ENCODE measurements at places on chromosomes 13 and 19.

DNA sequence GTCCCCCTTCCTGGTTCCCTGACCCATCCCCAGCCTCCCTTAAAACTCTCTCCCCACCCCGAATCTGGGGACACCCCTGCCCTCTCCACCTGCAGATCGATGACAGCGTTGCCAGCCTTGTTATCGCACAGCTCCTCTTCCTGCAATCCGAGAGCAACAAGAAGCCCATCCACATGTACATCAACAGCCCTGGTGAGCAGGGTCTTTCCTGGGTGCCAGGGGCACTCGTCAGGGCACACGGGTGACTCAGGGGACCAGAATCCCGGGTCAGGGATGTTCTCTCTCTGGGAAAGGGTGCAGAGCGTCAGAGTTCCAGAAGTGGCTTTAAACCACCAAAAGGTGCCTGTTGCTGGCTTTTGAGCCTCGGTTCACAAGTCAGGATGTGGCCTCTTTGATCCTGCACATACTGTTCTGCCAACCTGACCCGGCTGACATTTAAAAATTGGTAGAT lies 1.0 kb downstream of the CLPP start:
- DNase-seq, result no peak

- no peak for DNase-seq
Measured at GRCh38 chr19:1027650-1028061, 1.2 kb downstream of the CNN2 start.

- no peak for DNase-seq
Measured at GRCh38 chr13:32840113-32840512, 176.1 kb upstream of the KL start.

- DNase-seq, result no peak
Measured at GRCh38 chr19:3668331-3669081, 31.8 kb downstream of the PIP5K1C start.

- no peak for DNase-seq
Measured at GRCh38 chr13:33401238-33401637, 115.7 kb upstream of the STARD13 start.

GRCh38 chr19:22893855-22894270 lies 61.8 kb downstream of the ZNF723 start:
- no peak for DNase-seq

DNA sequence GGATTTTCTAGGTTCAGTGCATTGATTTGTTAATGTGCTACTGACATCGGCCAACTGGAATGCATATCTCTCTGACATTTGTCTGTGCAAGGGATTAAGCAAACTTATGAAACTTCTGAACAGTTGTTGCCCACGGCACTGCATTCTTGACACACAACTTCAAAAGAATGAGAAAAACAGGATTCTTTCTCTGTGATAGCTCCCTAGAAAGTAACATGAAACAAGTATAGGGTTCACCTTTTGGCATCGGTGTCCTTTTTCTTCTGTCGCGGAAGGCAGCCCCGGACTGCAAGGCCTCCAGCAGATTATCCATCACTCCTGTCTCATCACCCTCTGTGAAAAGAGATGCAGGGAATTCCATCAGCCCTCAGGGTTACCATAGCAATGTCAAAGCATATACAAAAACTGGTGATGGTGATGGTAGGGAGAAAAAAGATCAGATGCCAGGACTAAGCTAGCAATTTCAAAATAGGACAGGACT lies 389.2 kb downstream of the DIAPH3 start:
- no peak for DNase-seq

DNA sequence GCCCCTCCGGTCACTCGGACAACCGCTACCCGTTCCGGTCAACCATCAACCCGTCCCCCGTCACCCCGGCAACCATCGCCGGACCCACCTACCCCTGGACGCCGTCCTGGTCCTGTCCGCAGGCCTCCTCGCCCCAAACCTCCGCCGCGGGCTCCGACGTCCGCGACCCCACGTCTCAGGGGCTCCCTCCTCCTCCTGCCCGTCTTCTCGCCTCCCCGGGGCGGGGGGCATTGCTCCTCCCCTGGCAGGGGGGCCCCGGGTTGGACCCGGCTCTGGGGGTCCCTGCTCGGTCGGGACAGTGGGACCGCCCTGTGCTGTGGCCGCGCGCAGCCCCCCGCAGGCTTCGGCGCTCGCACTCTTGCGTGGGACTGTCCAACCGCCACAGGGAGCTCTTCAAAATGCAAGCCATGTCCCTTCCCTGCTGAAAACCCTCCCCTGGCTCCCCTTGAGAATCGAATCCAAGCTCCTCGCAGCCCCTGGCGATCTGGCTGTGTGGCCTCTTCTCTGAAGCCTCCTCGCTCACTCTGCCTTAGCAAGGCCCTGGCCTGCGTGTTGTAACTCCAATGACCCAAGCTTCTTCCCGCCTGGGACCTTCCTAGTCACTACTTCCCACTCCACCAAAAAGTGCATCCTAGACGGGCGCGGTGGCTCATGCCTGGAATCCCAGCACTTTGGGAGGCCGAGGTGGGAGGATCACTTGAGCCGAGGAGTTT lies 8.4 kb downstream of the EPHX3 start:
- no peak for DNase-seq

- no peak for DNase-seq
Measured at GRCh38 chr13:21639561-21639960, 31.3 kb upstream of the FGF9 start.

GRCh38 chr13:47481536-47481935 lies 519.5 kb downstream of the SUCLA2 start:
- DNase-seq, result no peak

DNA sequence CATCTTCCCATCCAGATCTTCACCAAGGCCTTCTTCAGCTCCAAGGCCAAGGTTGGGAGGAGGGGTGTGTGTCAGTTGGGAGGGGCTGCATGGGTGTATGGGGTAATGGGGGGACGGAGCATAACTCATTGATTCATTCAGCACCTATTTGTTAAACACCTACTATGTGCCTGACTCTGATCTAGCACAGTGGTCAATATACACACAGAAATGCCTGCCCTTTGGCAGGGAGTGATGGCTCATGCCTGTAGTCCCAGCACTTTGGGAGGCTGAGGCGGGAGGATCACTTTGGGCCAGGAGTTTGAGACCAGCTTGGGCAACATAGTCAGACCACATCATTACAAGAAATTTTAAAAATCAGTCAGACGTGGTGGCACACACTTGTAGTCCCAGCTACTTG lies 19.2 kb upstream of the SPACA4 start:
- no peak for DNase-seq

DNA sequence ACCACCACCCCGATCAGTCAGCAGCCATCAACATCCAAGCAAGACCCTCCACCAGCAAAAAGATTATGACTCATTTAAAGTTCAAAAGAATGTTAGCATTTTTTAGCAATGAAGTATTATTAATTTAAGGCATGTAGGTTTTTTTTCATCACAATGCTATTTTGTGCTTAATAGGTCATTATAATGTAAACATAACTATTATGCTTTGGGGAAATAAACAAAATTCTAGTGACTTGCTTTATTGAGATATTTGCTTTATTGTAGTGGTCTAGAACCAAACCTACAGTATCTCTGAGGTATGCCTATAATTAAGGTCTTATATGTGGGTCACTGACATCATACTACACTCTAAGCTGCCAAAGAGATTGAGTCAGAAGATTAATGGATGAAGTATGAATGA lies 20.0 kb downstream of the KLF12 start:
- no peak for DNase-seq

- DNase-seq, result no peak
Measured at GRCh38 chr13:70905035-70905434, 796.8 kb upstream of the KLHL1 start.

GRCh38 chr13:69287050-69287698 lies 820.5 kb upstream of the ATXN8OS start:
- DNase-seq, result no peak

GRCh38 chr13:65454403-65454802 lies 1775.7 kb downstream of the PCDH9 start:
- no peak for DNase-seq

- no peak for DNase-seq
Measured at GRCh38 chr13:99129050-99129449, 71.6 kb upstream of the UBAC2 start.

DNA sequence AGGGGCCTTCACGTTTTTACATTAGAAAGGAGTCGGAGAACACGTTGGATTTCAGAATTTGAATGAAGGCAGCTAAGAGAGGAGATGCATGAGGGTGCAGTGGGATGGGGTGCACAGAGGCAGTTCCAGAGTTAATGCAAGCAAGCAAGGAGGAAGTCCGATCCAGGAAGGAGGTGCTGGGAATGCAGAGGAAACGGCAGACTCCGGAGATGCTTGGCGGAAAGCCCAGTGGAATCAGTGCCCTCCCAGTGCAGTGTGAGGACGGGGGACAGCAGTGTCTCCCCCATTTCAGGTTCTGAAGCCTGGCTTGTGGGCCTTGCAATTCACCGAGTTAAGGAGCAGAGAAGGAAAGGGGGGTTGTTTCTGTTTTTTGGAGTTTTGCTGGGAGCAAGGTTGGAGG lies 100.4 kb downstream of the COL4A2 start:
- DNase-seq, result no peak

- no peak for DNase-seq
Measured at GRCh38 chr13:113742000-113742441, 17.0 kb upstream of the TMEM255B start.

DNA sequence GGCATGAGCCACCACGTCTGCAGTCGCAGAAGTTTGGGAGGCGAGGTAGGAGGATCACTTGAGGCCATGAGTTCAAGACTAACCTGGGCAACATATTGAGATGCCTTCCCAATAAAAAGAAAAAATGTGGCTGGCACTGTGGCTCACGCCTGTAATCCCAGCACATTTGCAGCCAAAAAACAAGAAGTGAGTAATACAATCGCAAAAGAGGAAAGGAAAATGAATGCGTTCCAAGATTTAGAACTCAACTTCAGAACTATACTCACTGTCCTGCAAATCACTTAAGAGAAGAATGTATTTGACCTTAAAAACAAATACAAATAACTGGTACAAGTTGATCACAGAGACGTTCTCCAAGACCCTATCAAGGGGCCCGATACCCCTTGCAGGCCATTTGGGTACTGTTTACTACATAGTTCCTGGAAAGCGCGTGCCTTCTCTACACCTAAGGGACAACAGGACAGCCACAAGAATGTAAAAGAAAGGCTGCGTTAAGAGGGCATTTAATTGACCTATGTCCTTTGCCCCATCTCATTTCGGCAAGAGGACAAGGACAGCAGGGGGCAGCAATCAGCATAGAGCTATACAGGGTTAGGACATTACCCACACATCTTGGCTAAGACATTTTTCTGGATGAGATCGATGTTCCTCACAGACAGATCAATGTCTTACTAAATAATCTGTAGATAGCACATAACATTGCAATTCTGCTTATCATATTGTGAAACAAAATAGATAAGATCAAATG lies 41.3 kb downstream of the FLT3 start:
- peak; percentile 9 for DNase-seq

GRCh38 chr13:26026211-26026610 lies 25.6 kb downstream of the SHISA2 start:
- no peak for DNase-seq

GRCh38 chr13:24012648-24013047 lies 115.3 kb upstream of the C1QTNF9B start:
- no peak for DNase-seq

DNA sequence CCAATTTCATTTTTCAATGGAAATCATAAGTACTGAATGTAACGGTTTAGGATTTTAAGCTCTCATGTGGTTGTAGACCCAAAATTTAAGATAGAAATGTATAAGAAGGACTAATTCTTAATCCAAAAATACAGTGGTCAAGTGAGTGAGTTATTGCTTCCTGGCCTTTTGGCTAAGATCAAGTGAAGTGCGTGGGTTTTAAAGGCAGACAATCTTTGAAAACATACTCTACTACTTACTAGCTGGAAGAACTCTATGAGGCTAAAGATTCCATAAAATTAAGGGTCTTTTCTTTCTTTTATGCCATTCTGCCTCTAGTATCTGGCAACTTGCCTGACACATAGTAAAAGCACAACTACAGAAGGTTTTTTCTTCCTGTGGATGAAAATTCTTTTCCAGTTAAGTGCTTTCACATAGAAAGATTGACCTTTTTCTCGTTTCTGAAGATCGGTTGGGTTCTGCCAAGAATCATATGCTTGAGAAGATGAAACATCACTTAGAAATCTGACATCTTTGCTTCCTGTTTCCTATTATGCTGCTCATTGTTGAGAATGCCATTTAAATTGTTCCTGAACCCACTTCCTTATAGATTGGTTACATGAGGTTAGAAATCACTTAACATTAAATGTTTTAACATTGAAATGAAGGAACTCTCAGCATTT lies 26.4 kb upstream of the SCEL start:
- peak; percentile 68 for DNase-seq

- DNase-seq, result no peak
Measured at GRCh38 chr13:110528911-110529310, 32.6 kb downstream of the RAB20 start.

DNA sequence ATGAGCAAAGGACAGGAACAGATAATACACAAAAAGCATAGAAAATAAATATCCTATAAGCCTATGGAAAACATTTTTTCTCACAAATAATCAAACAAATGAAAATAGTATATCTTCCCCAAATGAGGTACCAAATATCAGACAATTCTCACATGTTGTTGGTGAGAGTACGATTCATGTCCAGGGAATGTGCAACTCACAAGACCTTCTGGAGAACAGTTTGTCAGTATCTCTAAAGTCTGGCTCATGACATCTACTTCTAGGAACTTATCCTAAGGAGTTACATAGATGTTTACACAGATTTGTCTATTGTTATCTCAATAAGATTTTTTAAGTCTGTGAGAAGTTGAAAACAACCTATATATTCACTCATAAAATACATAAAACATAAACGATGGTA lies 80.3 kb upstream of the ARHGEF7 start:
- no peak for DNase-seq

- DNase-seq, result peak; percentile 89
Measured at GRCh38 chr13:44132710-44133109, 240.9 kb upstream of the SERP2 start.

DNA sequence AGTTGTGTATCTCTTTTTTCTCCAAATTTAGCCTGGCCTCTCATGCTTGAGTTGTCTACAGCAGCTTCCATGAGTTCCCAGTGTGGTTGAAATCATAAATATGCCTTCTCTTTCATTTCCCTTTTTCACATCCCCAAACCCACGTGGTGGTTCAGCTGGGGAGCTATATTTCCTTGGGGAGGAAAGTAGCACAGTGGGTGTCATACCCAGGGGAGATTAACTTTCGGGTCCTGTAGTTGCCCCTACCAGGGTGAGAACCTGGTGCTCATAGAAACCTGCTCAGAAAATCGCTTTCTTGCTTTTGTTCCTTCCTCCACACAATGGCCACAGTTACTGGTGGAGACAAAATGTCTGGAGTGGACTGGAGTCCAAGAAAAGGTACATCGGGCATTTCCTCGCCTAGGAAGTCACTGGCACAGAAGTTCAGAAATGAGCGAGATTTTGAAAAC lies 7.0 kb upstream of the LILRA4 start:
- DNase-seq, result no peak

Measured in kidney capillary endothelial cell (primary cell).